RWPE1 (cell line): ENCODE measurements at places on chromosomes 4 and X.

DNA sequence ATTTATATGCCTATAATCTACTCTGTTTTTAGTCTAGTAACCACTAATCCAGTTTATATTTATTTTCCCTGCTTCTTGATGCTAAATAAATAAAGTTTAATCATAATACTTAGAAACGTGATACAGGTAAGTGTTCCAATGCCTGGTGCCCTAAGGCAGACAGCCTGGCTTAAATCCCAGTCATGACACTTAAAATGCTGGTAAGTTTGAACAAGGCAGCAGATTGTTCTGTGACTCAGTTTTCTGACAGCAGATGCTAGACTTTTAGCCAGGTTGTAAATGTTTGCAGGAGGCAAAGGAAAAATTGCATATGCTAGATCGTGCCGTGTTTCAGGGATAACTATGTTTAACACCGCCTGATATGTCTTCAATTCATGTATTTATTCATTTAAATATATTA is 2661.6 kb downstream of the PCDH7 start:
- no peak for DNase-seq

GRCh38 chr4:65370709-65371108 is 299.6 kb downstream of the EPHA5 start:
- DNase-seq: peak; percentile 7

- DNase-seq: no peak
Observed at GRCh38 chrX:24150898-24151297, 1.4 kb downstream of the ZFX start.

DNA sequence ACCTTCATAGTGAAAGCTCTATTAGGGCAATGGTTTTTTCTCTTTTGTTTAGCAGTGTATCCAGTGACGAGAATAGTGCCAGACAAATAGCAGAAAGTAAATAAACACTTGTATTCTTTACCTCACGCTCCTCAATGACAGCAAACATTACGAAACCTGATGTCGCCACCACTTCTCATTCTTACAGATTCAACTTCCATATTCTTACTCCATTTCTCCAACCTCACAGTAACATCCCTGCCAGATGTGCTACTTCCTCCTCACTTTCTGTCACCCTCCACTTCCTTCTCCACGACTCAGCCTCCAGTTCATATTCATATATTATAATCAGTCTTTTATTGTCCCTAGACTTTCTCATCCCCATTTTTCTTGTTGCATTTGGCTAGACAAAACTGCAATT is 1956.2 kb upstream of the AGA start:
- no peak for DNase-seq

- DNase-seq: no peak
Observed at GRCh38 chr4:92968556-92968955, 664.8 kb downstream of the GRID2 start.
